ENCODE measurements at places on chromosomes 6 and 20.
A peak's percentile ranks its signal among the peaks of the same experiment; 100 is the strongest.

GRCh38 chr6:54655162-54655561 is 191.4 kb upstream of the FAM83B start:
- DNase-seq: no peak

DNA sequence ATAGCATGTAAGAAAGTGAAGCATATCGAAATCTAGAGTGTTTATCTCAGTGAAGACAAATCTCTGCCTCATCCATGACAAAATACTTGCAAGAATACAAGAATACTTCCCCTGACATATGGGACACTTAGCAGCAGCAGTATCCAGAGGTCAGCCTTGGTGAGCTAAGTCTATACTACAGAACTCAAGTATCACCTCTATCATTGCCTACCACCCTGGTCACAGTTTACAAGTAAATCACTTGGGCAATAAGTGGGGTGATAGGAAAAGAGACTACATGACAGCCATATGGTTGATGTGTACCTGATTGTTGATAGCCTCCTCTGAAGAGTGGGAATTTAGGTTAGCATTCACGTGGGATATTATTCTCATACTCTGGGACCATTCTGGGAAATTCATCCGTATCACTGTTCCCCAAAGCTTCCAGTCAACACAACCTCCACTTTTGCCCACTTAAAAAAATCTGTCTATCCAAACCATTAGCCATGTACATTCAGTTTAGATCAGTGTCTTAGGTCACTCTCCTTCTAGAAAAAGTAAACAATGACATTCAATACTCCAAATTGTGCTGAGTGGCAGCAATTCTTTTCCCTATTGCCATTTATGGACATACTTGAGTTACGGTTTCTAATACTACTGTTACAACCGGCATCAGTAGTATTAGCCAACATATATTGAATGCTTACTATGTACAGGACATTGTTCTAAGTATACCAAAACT is 118.2 kb upstream of the PRSS16 start:
- no peak for DNase-seq

- DNase-seq: no peak
These were observed 26.0 kb upstream of the SYNDIG1 start for GRCh38 chr20:24443436-24443835.

DNA sequence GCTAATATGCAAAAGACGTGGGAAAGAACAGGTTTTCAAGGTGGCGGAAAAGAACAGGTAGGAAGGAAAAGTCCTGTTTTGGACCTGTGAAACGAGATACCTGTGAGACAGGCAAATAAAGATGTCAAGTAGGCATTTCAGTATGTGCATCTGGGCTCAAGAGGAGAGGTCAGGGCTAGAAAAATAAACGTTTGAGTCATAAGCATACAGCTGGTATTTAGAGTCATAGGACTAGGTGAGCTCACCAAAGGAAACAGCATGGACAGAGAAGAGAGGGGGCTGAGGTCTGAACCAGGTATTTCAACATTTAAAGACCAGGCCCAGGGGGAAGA is 14.9 kb downstream of the MTFR2 start:
- peak; percentile 41 for DNase-seq

DNA sequence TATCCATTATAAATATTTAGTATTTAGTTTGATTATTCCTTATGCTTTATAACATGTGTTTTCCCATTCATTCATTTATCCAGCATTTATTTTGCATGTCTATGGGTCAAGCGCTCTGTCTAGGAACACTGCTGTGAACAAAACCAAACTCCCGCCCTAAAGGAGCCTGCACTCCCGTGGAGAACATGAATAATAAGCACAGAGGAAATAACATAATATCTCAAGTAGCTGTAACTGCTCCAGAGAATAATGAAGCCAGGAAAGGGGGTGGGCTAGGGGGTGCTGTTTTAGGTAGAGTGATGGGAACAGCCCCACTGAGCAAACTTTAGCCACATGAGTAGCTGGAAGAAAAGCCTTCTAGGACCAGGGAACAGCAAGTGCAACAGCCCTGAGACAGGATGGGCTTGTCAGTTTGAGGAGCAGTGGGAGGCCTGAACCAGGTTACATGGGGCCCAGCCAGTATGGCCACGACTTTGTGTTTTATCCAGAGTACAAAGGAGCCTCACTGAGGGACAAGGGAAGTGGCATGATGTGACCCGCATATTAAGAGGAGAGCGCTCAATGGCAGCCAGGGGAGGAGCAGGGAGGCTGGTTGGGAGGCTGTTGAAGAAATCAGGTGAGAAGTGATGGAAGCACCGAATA is 24.4 kb upstream of the PRND start:
- DNase-seq: no peak

- no peak for DNase-seq
These were observed 157.9 kb downstream of the BTBD9 start for GRCh38 chr6:38481851-38482250.

- peak; percentile 31 for DNase-seq
These were observed 977 bp downstream of the HMGN4 start for GRCh38 chr6:26539071-26539615.

DNA sequence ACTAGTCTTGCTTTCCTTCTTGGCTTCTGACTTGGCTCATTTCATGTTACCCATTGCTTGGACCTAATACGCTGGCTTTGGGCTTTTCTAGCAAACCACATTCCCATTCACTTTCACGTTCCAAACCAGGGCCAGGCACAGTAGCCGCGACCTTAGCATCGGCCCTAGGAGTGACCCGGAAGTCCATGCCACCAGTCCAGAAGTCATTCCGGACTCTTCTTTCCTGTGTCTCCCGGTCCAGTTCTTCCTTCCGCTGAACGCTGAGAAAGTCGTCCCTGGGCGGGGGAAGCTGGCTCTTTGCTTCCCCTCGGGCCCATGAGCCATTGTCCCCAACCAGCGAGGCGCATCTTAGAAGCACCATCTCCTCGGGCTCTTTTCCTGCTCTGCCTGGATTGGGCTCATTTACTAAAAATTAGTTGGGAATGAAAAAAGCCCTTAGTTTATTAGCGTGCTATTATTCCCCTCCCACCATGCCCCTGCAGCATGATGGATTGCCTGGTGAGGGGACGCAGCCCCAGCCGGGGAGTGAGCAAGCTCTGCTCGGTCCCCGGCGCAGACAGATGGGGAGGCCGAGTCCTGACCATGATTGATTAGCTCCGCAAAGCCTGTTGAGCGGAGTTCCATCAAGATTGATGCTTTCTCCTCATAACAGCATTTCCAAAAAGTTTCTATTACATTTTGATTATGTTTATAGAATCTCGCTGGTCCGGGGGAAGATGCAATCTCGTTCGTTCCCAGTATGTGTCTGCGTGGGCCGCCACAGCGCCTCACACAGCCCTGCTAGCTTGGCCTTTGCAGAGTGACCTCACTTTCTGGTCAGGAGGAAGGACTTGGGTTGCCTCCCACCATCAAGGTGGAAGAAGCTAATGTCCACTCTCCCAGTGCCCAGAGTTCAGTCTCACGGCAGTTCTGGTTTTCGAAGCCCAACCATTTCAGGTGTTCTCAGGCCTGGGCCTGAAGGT is 115.1 kb upstream of the TOP1 start:
- no peak for DNase-seq

GRCh38 chr6:129485746-129486145 is 224.2 kb downstream of the ARHGAP18 start:
- peak; percentile 27 for DNase-seq

GRCh38 chr20:62830251-62830650 is 13.4 kb downstream of the COL9A3 start:
- no peak for DNase-seq

- DNase-seq: no peak
These were observed 527 bp downstream of the NFKBIL1 start for GRCh38 chr6:31547727-31548543.

GRCh38 chr6:39100358-39100757 is 14.6 kb downstream of the SAYSD1 start:
- DNase-seq: no peak

DNA sequence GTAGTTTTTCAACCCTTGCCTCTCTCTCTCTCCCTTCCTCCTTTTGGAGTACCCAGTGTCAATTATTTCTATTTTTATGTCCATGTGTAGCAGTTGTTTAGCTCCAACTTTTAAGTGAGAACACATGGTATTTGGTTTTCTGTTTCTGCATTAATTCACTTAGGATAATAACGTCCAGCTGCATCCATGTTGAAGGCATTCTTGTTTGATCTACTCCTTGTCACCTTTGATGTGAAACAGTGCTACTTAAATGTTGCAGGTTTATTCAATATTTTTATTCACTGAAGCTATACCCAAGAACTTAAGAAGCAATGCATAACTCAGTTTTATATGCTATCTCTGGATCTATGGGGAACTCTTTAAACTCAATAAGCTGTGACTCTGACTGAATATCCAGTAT is 465.2 kb upstream of the ADGRB3 start:
- no peak for DNase-seq

DNA sequence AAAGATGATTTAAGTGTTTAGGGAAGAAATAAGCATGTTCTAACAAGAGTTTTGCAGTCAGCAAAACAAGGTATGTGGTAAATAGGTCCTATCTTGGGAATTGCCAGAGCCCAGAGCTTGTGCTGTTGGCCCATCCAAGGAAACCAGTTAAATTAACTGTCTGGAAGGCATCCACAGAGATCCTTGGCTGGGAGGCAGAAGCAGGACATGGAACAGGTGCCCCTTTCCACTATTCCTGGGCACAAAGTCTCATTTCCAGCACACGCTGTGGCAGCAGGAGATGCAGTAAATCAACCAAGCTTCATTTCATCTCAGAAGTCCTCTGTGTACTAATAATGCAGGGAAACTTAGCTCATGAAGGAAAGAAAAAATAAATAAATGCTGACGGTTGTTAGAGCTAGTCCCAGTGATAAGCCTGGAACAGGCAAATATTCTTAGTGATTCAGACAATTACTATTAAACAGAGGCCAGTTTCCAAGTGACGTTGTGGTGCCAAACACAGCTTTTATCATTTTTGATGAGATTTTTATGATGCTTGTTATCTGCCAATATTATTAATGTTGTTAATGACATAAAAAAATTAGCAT is 39.8 kb upstream of the SNAP25 start:
- DNase-seq: no peak

- DNase-seq: no peak
These were observed 12.6 kb upstream of the ZC3H12D start for GRCh38 chr6:149497365-149497764.

GRCh38 chr6:165662041-165662748 is 846 bp downstream of the PDE10A start:
- DNase-seq: no peak

DNA sequence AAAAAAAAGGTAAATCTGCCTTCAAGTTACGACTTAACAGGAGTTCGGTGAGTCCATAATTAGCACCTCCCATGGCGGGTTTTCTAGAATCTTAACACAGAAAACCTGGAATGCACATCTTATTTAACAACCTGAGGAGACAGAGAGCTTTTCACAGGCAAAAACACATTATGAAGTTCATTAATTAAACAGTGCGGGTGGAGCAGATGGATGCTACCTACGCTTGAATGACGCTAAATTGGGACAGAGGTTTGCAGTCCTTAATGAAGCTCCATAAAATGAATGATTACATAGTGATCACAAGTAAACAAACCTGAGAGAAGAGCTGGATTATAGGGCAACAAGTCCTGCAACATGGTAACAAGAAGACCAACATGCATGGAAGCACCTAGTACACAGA is 81.0 kb downstream of the INSM1 start:
- no peak for DNase-seq

DNA sequence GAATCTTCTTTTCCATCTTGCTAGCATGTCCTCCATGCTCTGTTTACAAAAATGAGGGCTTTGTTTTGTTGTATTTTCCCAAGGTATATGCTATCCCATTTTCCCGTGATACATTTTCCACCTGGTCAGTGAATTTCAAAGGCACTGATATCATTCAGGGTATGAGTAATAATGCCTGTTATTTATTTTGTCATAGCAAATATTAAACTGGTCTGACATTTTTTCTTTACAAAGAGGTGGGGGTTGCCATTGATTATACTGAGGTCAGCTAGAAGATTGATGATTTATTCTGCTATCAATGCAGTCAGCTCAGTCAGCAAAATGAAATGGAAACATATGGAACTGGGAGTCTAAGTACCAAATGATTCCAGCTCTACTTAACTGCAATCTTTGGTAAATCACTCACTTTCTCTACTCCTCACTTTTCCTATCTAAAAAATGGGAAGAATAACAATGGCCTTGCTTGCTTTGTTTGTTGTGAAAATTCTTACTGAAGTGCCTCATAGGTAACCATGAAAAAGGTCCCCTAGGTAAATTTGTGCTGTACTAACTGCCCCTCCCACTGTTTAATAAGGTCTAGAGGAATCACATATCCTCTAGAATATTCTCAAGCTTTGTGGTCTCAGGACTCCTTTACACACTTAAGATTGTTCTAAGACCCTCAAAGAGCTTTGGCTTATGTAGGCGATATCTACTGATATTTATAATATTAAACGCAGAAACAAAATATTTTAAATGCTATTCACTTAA is 64.0 kb downstream of the ARHGAP18 start:
- DNase-seq: no peak

DNA sequence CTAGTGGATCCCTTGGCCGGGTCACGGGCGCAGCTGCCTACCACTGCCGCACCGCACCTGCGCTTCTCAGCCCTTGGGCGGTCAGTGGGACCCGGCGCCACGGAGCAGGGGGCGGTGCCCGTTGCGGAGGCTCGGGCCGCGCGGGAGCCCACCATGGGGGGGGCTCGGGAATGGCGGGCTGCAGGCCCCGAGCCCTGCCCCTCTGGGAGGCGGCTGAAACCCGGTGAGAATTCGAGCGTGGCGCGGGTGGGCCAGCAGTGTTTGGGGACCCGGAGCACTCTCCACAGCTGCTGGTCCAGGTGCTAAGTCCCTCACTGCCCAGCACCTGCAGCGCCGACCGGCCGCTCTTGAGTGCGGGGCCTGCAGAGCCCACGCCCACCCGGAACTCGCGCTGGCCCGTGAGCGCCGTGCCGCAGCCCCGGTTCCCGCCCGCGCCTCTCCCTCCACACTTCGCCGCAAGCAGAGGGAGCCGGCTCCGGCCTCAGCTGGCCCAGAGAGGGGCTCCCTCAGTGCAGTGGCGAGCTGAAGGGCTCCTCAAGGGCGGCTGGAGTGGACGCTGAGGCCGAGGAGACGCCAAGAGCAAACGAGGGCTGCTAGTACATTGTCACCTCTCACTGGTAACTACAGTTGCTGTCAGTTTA is 120.5 kb upstream of the TMEM170B start:
- no peak for DNase-seq

GRCh38 chr6:44681761-44682160 is 294.3 kb downstream of the CDC5L start:
- peak; percentile 49 for DNase-seq

- DNase-seq: no peak
These were observed 19.9 kb downstream of the PSMG4 start for GRCh38 chr6:3278691-3279090.

- no peak for DNase-seq
These were observed 27.7 kb upstream of the KCNG1 start for GRCh38 chr20:51050531-51051075.

DNA sequence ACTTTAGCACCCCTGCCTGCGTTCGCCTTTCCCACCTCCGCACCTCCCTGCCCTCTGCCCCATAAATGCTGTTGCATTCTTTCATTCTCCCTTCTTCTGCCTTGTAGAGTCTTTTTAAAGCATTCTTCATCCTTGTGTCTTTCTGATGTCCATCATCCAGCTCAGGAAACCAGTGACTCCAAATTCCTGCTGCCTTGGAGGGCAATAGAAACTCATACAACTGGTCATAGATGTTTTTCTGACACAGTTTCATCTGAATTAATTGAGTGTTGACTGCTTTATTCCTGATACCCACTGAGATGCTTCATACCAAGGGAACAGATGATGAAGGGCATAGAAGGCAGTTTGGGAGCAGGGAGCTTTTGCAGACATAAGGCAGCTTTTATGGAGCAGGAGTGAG is 19.6 kb downstream of the PLEKHG1 start:
- DNase-seq: no peak
